Kasumi-1 (cell line): ENCODE measurements at places on chromosomes 4 and X.

- no peak for DNase-seq
Observed at GRCh38 chr4:3637326-3638016, 105.2 kb upstream of the LRPAP1 start.

DNA sequence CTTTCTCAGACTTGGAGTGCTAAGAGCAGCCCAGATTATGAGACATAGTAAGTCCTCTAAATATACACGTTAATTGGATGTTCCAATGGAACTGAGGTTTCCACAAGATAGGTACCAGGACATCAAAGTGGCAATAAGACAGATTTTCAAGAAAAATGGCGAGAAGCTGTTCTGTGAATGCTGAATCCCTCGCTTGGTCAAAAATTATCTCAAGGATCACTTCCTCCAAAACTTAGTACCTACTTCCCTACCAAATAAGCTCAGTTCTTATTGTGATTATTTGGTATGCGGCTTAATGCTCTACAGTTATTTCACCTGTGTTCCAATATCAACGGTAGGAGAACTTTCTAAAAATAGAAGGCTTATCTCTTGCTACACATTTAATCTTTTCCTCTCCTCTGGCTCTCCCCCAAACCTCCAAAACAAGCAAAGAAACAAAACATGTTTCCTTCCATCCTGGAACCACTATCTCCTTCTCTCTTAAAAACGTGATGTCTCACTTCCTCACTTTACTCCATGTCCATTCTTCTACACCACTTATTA is 14.7 kb downstream of the PDGFC start:
- no peak for DNase-seq

DNA sequence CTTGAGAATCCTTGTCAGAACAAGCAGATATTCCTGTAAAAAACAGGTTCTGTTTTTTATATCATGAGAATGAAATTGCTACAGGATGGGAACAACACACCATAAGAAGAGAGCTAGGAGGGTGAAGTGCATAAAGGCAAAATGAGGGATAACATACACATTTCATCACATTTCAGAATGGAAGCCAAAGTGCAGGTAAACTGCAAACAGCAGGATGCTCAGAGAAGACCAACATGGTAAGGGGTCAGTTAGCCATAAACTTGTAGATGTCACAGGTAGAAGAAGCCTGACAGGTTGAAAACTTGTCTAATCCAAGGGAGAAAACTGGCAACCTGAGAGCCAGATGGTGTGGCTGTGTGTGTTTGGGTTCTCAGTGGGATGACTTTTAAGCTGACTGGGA is 88.9 kb upstream of the FAT1 start:
- DNase-seq: no peak

DNA sequence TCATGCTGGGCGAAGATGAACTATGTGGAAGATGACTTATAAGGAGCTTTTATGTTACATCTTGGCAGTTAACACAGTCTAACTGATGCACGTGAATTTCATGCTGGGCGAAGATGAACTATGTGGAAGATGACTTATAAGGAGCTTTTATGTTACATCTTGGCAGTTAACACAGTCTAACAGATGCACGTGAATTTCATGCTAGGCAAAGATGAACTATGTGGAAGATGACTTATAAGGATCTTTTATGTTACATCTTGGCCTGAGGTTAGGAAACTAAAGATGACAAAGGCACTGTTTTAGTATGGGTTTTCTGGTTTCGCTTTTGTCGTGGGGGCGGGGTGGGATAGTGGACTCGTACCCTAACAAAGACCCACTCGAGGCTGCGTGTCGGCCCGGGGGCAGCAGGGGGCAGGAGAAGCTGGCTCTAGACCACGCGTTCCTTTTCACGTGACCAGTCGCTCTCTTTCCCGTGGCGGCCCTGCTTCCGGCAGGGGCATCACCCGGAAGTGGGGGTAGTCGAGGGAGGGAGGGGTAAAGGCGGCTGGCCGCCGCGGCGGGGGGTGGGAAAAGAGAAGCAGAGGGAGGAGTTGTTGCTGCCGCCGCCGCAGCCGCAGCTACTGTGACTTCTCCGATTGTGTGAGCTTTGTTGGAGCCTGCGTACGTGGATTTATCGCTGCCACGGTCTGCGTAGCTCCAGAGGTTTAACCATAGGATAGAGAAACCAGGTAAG is at the start of gene ATP7A:
ATP7A (plus strand) TSS at position 586 of the 733 bp plus-strand sequence. CDS start 60,949 bp downstream, outside the sequence.
- DNase-seq: peak; percentile 88

GRCh38 chrX:134636851-134637250 is 21.4 kb downstream of the PLAC1 start:
- no peak for DNase-seq

- no peak for DNase-seq
Observed at GRCh38 chr4:138696771-138697170, 318.8 kb upstream of the NOCT start.
